ENCODE measurements at places on chromosomes 6 and 20. TPM values are rescaled to one million over a fixed set of nuclear protein-coding genes. Genes with fewer than 3 reads are reported as not detected.

DNA sequence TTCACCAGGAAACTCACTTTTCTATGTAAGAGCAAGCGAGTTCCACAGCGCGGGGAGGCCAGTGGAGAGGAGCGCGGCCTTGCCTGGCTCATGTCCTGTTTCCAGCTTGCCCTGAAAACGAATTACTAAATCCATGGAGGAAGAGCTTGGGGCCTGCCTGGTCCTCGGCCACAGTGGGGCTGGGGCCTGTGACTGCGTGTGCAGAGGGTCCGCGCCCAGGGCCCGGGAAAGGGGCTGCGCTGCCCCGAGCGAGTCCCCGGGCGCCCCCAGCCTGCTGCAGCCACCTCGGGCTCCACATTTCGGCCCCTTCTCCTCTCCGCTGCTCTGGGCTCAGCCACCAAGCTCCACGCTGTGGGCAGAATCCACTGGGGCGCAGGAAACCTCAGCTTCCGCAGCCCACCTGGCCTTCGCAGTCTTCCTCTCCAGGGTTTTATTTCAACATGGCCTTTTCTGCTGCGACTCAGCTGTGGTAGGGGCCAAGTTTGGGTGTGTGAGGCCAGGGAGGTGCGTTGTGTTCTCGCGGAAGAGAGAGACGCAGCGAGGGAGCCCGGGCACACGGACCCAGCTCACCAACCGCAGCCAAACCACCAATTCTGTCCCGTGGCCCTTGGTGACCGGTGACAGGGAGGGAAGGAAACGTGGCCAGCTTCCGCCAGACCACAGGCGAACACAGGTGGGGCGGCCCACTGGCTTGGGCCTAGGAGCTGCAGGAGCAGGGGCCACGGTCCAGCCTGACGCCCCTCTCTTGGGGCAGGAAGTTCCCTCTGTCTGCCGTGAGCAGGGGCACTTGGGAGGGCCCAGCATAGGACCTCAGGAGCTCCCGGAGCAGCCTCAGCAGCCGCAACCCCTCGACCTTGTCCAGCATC is 211.4 kb downstream of the ERMARD start:
- peak; percentile 20 for DNase-seq

- DNase-seq: peak; percentile 2
These were observed 1059.0 kb upstream of the EPHA7 start for GRCh38 chr6:94478133-94479005.

- no peak for DNase-seq
These were observed 881.8 kb upstream of the CITED2 start for GRCh38 chr6:140256248-140256647.

ERVFRD-1 gene
- total RNA-seq: not detected

TSBP1 gene
- not detected for total RNA-seq
